ENCODE measurements at places on chromosomes 2 and 18.

DNA sequence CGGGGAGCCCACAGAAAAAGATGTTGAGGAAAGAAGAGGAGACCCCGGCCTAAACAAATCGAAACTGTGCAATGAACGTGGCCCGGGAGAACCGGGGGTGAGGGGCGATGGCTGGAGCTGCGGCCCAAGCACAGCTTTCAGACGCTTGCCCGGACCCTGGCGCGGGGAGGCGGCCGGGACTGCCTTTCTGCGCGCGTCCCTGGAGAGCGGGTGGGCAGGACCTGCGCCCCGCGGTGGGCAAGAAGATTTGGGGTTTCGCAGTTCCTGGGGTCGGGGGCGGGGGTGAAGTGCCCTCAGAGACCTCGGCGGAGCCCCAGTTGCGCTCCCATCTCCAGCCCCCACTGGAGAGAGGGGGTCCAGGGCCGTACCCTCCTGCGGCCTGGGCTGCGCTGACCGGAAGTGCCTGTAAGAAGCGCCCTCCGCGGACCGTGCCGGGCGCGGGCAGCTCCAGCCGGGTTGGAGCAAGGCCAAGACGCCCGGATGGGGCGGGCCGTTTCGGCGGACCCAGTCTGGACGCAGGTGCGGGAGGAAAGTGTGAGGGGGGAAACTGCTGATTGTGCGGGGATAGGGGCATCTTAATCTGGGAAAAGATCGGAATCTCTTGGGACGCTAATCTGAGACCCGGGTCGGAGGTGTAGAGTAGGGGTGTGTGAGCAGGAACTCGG is 11.6 kb downstream of the EN1 start:
- no peak for DNase-seq

- no peak for DNase-seq
Observed at GRCh38 chr2:6780765-6781274, 84.9 kb downstream of the CMPK2 start.

DNA sequence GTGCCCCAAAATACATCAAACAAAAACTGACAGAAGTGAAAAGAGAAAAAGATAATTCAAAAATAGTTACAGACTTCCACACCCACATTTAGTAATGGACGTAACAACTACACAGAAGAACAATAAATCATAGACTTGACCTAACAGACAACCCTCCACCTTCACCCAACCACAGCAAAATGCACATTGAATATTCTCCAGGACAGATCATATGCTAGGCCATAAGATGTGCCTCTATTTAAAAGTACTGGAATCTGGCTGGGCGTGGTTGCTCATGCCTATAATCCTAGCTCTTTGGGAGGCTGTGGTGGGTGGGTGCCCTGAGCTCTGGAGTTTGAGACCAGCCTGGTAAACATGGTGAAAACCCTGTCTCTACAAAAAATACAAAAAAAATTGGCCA is 20.0 kb downstream of the SLC66A2 start:
- no peak for DNase-seq

DNA sequence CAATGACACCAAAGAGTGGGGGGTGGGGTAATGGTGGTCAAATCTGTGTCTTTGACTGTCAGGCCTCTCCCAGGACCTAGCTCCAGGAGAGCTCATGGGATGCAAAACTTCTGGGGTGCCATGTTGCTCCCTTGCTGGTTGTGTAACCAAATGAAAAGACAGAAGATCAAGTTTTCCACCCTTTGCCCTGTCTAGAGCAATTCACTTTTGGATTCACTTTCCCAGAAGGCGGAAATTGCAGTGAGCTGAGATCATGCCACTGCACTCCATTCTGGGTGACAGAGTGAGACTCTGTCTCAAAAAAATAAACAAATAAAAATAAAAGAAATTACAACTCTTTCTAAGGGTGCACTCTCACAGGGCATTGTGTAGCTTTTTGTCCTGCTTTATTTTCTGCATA is 34.9 kb upstream of the PLA2R1 start:
- DNase-seq = no peak

DNA sequence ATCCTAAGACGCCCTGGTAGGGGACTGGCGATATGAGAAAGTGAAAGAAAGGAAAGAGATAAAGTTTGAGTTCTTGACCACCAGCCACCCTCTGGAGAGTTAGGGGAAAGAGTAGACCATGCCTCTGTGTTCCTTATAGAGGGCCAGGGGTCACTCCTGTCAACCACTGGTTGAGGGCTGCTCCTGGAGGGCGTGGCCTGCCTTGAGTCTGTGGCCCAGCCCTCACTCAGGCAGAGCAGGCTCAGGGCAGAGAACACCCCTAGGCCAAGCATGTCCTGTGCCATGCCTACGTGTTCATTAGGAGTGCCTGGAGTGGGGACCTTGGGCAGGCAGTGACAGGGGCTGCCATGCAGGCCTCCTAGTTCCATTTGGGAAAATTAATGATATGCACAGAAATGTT is 161.1 kb upstream of the EPB41L3 start:
- no peak for DNase-seq

- no peak for DNase-seq
Observed at GRCh38 chr2:220528180-220528675, 900.8 kb downstream of the SLC4A3 start.

DNA sequence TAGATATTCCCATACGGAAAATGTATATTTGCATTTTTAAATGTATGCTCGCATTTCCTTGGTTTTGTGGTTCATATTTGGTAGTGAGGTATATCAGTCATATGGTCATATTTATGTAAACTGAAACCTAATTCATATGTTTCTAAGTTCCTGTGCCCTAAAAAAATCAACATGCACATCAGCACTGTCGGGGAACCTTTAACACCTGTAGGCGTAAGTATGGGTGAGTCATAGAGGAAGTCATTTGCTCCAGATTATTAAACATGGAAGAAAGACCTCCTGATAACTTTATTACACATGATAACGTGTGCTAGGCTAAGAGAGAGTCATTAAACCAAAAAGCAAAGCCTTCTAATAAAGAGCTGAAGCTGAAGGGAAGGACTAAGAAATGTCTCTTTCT is 437.7 kb downstream of the NRXN1 start:
- no peak for DNase-seq

DNA sequence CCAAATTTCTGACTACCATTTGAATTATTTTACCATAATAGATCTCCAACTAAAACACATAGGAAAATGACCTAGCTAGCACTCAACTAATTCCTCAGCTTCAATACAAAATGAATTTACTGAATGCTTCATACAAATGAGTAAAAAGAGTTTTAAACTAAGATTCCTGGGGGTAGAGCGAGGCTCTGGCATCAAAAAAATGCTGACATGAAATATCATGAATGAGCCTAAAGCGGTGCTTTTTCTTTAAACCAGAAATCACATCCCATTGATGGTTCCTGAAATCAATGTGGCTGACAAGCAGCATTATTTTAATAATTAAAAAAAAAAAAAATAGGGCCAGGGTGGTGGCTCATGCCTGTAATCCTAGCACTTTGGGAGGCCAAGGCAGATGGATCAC is 32.1 kb downstream of the WDR33 start:
- no peak for DNase-seq

GRCh38 chr2:58072102-58072501 is 25.5 kb downstream of the VRK2 start:
- DNase-seq = no peak

GRCh38 chr2:29060441-29060840 is 13.9 kb downstream of the PCARE start:
- DNase-seq = no peak

DNA sequence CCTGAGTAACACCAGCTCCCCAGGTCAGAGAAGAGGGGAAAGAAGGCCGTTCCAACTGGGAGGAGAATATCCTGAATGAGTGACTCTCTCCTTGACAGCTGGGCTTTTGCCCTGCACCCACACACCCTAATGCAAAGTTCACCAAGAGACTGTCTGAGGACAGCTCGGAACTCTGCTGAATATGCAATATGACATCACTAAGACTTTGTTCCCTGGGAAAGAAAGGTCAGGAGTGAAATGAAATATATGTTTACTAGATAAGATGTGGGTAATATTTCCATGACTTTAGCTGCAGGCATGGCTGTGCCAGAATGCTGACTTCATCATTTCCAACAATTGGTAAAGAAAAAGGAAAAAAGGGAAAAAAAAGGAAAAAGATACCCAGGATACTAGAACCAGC is 488.2 kb upstream of the RAB6C start:
- DNase-seq = no peak

- DNase-seq = no peak
Observed at GRCh38 chr18:22946217-22946616, 13.1 kb downstream of the RBBP8 start.

- no peak for DNase-seq
Observed at GRCh38 chr2:233413046-233413445, 58.8 kb downstream of the DGKD start.

DNA sequence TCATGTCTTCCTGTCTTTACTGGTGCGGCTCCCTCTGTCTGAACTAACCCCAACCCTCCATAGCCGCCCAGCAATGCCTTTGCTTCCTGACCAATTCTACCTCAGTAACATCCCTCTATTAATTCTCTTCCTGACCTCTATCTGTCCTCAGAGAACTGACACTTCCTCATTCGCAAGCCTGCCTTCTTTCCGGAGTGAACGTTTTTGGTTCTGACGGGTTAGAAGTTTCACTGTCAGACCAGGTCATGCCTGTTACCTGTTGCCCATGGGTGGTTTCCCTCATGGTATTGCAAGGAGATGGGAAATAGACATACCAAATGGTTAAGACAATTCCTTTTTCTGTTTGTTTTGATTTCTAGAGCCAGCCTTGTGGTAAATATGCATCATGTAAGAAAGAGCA is 453.4 kb upstream of the SLC14A2 start:
- no peak for DNase-seq

- DNase-seq = no peak
Observed at GRCh38 chr2:32838418-32838817, 108.3 kb upstream of the LTBP1 start.

DNA sequence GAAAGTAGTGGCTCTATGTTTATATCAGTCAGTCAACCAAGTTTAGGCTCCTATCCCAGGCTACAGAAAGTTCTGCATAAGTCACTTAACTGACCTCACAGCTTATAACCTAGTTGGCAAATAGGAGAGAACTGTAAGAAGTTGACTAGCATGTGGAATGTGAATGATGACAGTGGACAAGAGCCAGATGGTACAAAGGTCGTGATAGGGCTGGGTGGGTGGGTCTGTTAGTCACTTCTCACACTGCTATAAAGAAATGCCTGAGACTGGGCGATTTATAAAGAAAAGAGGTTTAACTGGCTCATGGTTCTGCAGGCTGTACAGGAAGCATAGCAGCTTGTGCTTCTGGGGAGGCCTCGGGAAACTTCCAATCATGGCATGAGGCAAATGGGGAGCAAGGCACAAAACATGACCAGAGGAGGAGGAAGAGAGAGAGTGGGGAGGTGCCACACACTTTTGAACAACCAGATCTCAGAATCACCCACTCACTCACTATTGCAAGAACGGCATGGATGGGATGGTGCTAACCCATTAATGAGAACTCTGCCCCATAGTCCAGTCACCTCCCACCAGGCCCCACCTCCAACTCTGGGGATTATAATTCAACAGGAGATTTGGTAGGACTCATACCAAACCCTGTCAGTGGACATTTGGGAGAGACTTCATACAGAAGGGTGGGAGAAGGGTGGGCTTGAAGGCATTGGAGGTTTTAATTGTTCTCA is 68.8 kb downstream of the LTBP1 start:
- DNase-seq = no peak

- DNase-seq = no peak
Observed at GRCh38 chr2:44645937-44646336, 284.2 kb downstream of the CAMKMT start.

- no peak for DNase-seq
Observed at GRCh38 chr2:10300328-10300920, 2.3 kb upstream of the HPCAL1 start.

- DNase-seq = no peak
Observed at GRCh38 chr2:101679801-101680487, 17.6 kb upstream of the MAP4K4 start.

DNA sequence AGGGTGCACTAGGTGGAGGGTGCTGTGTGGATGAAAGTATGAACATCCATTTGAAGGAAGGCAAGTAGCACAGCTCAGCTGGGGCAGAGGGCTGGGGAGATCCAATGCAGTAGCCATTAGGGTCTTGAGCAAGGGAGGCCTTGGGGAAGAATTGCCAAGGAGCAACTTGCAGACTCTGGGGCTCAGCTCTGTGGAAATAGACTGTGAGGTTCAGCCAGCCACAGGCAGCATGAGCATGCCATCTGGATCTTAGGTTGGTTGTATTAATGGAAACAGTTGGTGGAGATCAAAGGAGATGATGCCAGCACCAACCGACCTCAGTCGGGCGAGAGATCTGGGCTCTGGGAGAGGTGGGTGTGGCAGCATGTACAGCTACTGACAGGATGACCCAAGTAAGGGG is 5.6 kb downstream of the ZAP70 start:
- DNase-seq = no peak

DNA sequence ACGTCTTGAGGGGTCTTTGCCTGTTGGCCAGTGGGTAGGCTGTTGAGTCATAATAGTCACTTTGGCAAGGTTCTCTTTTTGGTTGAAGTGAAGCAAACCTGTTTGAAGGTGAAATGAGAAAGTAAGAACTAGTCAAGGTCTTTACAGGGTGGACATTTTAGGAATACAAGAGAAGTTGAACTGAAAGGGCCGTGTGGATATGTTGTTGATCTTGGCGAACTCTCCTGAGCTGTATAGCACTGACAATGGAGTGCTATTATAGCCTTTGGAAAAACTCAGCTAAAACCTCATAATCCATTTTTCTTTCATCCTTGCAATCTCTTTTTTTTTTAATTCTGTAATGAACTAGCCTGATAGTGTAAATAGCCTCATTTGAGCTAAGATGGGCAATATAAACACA is 248.1 kb downstream of the MEIS1 start:
- DNase-seq = no peak

- no peak for DNase-seq
Observed at GRCh38 chr2:136080114-136080513, 37.8 kb downstream of the CXCR4 start.

- DNase-seq = no peak
Observed at GRCh38 chr2:72932805-72933204, 15.5 kb downstream of the EMX1 start.

DNA sequence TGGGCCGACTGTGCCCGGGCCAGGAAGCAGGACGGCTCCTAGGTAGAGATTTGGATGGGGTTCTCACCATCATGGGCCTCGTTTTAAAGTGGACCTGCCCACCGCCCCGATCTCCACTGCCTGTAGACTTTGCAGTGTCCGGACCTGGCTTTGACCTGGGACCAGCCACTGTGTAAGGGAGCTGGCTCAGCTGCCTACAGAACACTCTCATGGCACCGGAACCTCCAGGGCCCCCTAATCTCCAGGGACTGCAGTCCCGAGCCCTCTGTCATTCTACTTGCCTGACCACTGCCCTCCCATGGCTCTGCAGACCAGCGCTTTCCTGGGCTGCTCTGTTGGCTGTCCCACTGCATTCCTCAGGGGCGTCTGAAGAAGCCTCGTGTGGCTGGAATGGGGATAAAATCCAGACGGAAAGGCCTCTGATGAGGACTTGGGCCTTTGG is 120.8 kb downstream of the GLI2 start:
- no peak for DNase-seq
